Sigmoid colon (tissue), 7 donors: ENCODE measurements at places on chromosomes 13 and 19.

- peak; percentile 96 for DNase-seq
These were observed 2.6 kb upstream of the WIZ start for GRCh38 chr19:15452111-15453047.

GRCh38 chr19:14354445-14354844 is 26.8 kb upstream of the ADGRE5 start:
- no peak for DNase-seq

DNA sequence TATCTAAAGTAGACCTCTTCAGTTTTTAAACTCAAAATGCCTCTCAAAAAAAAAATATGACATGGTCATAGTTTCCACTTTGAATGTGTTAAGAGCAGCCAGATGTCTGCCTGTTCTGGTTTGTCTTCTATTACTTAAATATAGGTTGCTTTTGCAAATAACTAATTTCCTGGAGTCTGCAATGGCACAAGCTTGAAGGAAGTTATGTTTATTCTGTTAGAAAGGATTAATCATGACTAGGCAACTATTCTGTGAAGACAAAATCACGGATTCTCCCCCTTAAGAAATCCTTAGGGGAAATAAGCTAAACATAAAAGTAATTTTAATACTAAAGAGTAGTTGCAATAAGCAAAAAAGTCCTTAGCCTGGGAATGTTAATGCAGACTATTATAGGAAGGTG is 26.3 kb downstream of the SKA3 start:
- no peak for DNase-seq

GRCh38 chr13:95644601-95645052 is at the start of gene DZIP1:
Gene DZIP1, minus strand, starts transcription at chr13:95644706. Its CDS starts 2,677 bp downstream, at chr13:95642029.
- peak; percentile 94 for DNase-seq

DNA sequence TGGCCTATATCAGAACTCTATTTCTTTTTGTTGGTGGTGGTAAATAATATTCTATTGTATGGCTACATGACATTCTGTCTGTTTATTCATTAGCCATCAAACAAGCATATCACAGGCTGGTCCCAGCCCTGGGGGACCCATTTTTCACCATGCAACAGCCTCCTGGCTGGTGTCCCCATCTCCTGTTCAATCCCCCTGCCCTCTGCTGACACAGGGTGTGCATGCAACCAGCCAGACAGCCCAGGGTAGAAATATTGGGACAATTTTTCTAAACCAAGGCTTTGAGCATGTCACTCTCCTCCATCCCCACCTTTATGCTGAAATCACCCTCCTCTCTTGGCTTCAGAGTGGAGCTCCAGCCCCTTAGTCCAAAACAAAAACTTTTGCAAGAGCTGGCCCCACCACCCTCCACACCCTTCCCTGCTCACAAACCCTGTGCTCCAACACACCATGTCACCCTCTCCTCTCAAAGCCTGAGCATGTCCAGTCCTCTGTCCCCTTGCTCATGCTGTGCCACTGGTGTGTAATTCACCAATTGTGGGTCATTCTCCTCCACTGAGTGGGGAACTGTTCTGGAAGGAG is 153.0 kb upstream of the UQCRFS1 start:
- no peak for DNase-seq

DNA sequence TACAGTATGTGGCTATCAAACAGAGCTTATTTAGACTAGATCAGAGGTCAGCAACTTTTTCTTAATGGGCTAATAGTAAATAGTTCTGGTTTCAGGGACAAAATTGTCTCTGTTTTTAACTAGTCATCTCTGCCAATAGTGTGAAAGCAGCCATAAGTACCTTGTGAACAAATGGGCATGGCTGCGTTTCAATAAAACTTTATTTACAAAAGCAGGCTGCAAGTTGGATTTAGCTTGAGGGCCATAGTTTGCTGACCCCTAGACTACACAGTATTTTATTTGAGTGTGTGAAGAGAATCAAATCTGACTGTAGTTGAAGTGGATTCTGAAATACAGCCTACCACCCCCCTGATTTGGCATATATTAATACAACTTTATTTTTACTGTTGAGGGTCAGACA is 75.6 kb downstream of the SCEL start:
- DNase-seq = no peak
